Stimulated activated CD8-positive, alpha-beta memory T cell treated with anti-CD3 and anti-CD28 coated beads, Interleukin-15, amount 100 ng/mL, for 48 hours (primary cell): ENCODE measurements at places on chromosomes 5 and 9.

- no peak for DNase-seq
Observed at GRCh38 chr9:106860721-106861639, 2.0 kb upstream of the ZNF462 start.

- DNase-seq = no peak
Observed at GRCh38 chr9:116300360-116300870, 146.8 kb downstream of the PAPPA start.

DNA sequence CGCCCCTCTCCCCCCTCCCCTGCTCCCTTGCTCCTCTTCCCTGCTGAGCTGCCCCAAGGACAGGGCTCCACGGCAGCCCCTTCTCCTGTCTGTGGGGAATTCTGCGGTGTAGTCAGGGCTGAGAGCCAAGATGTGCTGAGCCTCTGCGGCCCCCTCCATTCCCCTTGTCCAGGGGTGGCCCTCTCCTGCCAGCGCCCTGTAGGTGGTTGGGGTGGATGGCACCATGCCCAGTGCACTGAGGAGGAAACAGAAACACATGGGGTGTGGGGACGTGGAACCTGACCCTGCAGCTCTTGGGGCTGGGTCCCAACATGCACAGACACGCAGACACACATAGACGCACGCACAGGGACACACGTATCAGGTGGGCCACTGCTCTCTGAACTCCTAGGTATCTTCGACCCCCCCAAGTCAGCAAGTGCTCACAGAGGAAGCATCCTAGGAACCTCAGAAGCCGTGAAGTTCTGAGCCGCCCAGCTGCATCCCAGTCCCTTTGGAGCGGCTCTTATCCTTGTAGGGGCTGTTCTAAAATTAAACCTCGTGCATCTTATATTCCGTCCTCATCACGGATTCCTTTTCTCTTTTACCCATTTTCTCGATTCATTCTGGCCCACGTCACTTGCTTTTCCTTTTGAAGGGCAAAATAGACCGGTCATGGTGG lies 64.8 kb downstream of the HMCN2 start:
- DNase-seq = no peak

- no peak for DNase-seq
Observed at GRCh38 chr9:98284754-98285153, 29.3 kb upstream of the TBC1D2 start.

GRCh38 chr5:99815-100214 lies 7.8 kb downstream of the PLEKHG4B start:
- no peak for DNase-seq

GRCh38 chr5:59188419-59189225 lies 605.7 kb downstream of the RAB3C start:
- DNase-seq = peak; percentile 26

DNA sequence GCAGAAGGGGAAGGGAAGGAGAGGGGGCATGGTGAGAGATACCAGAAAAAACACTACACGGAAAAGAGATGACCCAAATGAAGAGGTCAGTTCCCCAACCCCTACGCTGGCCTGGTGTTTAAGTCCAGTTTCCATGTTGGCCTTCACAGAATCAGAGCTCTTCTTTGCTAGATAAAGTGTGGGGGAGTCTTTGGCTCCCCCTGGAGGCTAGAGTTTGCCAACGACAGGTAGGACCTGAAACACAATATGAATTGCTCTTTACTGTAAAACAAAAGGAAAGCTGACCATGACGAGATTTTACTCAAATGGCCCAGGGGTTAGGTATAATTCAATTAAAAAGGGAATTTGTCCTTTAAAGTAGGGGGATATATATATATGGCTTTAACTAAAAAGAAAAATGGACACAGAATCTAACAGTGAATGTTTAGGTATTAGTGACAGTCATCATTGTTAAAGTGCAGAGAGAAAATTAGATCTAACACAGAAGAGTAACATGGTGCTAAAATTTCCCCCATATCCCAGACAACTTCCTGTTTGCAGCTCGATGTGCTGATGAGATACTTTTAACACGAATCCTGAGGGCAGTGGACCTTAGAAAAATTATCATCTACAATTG lies 92.0 kb downstream of the SV2C start:
- DNase-seq = no peak

DNA sequence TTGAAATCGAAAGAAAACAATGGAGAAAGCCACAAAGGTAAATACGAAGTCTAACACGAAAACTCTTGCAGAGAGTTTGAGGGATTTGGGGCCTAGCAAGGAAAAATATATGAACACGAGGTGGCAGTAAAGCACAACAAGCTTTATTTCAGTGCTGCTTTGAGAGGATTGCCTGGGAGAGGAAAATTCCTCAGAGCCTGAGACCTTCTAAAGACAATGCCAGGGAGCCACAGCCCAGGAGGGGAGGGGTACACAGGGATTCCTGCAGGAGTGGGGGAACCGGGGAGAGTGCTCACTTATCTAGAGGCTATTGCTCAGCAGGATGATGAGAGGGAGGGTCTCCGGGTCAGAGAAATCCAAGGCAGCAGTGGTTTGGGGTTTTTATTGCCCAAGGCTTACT lies 134.9 kb upstream of the ADCY2 start:
- DNase-seq = no peak

- no peak for DNase-seq
Observed at GRCh38 chr5:82011761-82012160, 39.9 kb downstream of the ATG10 start.

GRCh38 chr9:121455527-121456239 lies 44.0 kb downstream of the GGTA1 start:
- DNase-seq = peak; percentile 38

GRCh38 chr9:84490206-84490841 lies 149.8 kb upstream of the SLC28A3 start:
- no peak for DNase-seq

DNA sequence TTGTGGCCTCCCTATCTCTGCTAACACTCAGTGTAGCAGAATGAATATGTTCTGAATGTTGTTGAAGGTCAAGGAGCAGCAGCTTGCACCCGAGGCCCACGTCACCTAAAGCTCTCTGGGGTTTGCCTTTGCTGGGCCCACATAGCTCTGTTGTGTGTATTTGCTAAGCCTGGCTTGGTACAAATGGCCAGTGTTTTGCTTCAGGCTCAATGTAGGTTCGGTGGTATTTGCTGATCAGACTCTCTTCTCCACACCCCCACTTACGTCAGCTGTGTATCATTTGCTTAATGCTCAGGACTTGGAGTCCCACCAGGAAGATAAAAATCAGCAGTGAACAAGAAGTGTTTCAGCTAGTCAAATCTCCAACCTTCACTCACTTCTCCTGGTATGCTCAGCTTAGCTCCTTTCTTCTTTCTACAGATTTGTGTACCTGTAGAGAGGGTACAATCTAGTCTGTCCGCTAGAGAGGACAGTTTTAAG lies 4.8 kb upstream of the RFESD start:
- no peak for DNase-seq

- DNase-seq = no peak
Observed at GRCh38 chr9:111752455-111752854, 42.3 kb downstream of the SHOC1 start.

DNA sequence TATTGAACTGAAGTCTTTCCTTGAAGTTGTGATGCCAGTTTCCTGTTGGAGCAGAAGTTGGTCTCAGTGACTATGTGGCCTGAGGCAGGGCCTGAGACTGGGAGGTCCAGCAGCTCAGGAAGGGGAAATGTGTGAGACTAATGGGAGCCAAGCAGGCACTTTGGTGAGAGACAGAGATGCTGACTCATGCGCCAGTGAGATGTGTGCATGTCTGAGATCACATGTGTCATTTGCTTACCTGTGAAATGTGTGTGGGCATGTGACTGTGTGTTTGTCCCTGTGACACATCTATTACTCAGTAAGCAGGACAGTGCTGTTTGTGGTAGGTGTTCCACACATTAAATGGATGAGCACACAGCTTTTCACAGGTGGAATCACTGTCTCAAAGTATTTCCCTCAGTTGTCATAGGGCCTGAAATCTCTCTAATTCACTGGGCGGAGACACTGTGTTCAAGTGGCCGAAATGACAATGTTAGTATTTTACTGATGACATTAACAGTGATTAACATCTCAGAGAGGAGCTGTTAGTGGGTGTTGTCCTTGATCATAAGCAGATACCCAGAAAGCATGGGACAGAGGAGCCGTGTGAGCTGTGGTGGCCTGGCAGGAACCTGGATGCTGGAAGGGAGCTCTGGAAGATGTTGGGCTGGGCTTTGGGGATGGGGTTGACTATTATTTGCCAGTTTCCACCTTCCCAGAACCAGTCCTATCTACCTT lies 7.4 kb downstream of the NPR2 start:
- DNase-seq = peak; percentile 27

GRCh38 chr5:146622391-146622790 lies 106.4 kb upstream of the GPR151 start:
- DNase-seq = no peak

DNA sequence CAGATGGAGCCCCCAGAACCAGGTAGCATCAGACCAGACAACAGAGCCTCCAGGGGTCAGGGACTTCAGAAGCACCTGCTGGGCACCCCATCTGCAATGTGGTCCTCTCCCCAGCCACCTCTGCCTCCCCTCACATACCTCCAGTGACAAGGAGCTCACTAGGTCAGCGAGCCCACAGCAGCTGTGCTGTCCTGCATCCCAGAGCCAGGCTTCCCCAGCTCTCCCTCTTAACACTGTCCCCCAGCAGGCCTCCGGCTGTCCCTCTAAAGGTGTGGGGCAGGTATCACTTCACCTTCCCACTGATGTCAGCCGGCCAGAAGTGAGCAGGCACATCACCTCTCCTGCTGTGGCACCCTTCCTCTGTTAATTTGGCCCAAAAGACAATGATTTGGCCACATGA lies 83.6 kb downstream of the LMX1B start:
- DNase-seq = no peak

DNA sequence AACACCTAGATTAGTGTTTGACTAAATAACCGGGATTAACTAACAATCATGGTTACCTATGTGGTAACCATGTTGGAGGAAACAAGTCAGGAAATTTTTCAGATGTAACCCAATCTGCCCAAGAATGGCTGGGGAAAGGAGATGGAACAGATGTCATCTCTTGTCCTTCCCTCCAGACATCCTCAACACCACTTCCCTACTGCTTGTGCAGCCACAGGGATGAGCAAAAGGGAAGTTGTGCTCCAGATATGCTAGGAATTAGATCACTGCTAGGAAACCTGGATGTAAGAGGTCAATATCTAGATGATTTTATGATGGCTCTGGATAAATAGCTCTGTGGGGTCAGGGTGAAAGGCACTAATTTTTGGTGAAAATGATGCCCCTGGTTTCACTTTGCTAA lies 61.3 kb upstream of the ELL2 start:
- no peak for DNase-seq

DNA sequence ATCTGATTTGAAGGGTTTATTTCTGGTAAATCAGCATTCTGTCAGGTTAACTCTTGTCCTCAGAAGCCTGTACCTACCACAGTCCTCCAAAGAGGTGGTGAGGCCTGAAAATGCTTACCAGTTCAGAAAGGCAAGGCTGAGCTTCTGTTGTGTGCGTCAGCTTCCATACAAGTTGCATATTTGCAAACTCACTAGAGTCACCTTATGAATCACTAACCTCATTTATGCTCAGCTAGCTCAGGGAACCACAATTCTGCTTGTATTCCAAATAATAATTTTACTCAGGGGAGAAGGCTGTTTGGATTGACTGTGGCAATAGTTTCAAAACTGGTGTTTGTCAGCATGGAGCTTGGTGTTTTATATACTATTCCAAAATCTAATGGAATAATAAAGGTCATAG lies 355.1 kb upstream of the RFX3 start:
- no peak for DNase-seq

DNA sequence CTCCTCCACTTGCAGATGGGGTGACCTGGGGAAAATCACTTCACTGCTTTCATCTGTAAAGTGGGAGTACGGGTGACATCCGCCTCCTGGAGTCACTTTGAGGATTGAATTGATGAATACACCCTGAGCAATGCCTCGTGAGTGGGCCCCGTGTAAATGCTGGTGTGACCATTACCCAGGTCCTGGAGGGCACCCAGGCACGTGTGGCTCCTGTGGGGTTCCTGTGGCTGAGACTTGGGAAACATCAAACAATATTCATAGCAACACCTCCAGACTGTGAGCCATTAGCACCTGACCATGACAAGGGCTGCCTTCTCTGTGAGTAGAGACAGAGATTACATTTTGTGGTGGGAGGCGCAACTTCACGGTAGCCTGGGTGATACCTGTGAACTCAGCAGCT lies 11.4 kb downstream of the MRPL36 start:
- DNase-seq = no peak

DNA sequence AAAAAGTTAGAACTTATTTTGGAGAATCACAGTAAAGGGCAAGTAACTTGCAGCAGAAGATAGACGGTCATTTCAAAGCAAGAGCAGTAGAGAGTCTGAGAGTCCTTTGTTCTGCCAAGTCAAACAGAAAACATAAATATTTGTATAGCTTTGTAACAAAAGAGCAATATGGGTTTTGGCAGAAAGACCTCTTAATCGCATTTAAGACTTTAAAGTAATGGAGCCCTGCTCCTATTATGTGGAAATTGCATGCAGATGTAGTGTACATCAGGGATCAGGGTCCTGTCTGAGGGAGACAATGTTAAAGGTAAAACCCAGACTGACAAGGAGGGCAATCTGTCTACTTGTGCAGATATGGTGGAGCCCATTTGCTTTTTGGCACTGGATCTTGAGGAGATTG lies 87.2 kb downstream of the PGM5 start:
- no peak for DNase-seq

DNA sequence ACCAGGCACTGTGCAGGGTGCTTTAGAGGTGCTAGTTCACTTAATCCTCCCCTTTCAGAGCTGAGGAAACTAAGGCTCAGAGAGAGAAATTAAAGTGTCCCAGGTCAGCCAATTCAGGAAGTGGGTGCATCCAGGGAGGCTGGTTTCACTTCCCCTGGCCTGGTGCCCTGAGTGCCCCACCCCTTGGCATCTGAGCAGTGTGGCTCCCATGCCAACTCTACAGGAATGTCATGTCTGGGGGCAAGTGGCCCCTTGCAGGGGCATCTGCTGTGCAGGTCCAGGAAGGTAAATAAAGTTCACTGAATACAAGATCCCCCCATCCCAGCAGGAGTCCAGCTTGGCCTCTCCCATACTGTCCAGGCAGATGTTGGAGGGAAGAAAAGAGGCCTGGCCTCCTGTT lies 4.4 kb upstream of the N4BP3 start:
- no peak for DNase-seq
